Right atrium auricular region (tissue), 2 donors: ENCODE measurements at places on chromosomes 4 and X. TPM values are rescaled to one million over a fixed set of nuclear protein-coding genes. Genes with fewer than 3 reads are reported as not detected.

DNA sequence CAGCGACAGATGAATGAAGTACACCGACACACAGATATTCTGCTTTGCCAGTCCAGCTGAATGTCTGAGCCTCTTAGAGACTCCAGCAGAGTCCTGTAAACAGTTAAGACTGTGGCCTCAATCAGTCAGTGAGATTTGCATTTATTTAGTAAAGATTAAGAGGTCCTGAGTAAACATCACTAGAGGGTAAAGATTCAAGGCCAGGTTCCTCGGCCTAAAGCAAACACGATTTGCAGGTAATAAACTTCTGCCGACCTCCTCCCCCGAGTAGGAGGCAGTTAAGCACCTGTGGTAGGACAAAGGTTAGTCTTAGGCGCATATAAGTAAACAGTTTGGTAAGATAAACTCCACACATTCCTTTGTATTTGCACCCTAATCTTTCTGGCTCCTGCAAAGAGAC lies 99.6 kb downstream of the CFAP47 start:
- no peaks in the 10 kb centered on the region for H3K36me3 ChIP-seq
- no peak overlapping the region for H3K27ac ChIP-seq
- H3K27me3 ChIP-seq, result no peaks in the 10 kb centered on the region
- H3K4me1 ChIP-seq, result no peaks in the 10 kb centered on the region
- DNase-seq, result no peak

The MAP9 gene
- 4.5 TPM for total RNA-seq

DNA sequence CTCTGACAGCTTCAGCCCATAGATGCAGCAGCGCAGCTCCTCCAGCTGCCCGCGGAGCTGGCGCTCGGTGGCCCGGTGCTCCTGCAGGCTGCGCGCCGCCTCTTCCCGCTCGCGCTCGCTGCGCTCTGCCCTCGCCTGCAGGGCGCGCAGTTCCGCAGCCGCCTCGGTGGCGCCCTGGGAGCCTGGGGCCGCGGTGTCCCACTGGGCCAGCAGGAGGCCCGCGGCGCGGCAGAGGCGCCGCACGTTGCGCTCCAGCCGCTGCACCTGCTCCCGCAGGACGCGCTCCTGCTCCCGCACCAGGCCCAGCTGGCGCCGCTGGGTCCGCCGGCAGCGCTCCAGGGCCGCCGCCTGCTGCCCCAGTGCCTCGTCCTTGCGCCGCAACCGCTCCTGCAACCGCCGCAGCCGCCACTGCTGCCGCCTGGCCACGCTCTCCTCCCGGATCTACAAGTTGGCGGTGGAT lies 10.1 kb downstream of the C4orf50 start:
- no peaks in the 10 kb centered on the region for H3K36me3 ChIP-seq
- DNase-seq, result no peak
- no peaks in the 10 kb centered on the region for H3K4me1 ChIP-seq

DNA sequence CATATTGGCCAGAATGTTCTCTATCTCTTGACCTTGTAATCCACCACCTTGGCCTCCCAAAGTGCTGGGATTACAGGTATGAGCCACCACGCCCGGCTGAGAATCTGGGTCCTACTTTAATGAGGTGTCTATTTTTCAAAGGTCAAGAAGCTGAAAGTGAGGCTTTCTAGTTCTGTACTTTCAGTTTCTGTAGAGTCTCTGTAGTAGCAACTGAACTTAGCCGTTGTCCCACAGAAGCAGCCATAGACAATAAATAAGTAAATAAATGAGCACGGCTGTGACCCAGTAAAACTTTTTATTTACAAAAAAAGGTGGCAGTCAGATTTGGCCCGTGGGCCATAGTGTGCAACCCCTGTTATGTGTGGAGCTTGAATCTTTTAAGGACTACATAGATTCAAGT lies 92.0 kb downstream of the FNIP2 start:
- H3K4me3 ChIP-seq, result no peak overlapping the region
- no peak for DNase-seq
- no peaks in the 10 kb centered on the region for H3K4me1 ChIP-seq
- H3K36me3 ChIP-seq, result peaks cover 54% of the 10 kb centered on the region
- H3K27ac ChIP-seq, result no peak overlapping the region
- no peaks in the 10 kb centered on the region for H3K27me3 ChIP-seq

The ZNF595 gene
- 18.1 TPM for total RNA-seq

GRCh38 chr4:101253121-101253520 lies 94.2 kb downstream of the PPP3CA start:
- H3K4me3 ChIP-seq, result no peak overlapping the region
- H3K27ac ChIP-seq, result no peak overlapping the region
- no peaks in the 10 kb centered on the region for H3K27me3 ChIP-seq
- DNase-seq, result no peak

DNA sequence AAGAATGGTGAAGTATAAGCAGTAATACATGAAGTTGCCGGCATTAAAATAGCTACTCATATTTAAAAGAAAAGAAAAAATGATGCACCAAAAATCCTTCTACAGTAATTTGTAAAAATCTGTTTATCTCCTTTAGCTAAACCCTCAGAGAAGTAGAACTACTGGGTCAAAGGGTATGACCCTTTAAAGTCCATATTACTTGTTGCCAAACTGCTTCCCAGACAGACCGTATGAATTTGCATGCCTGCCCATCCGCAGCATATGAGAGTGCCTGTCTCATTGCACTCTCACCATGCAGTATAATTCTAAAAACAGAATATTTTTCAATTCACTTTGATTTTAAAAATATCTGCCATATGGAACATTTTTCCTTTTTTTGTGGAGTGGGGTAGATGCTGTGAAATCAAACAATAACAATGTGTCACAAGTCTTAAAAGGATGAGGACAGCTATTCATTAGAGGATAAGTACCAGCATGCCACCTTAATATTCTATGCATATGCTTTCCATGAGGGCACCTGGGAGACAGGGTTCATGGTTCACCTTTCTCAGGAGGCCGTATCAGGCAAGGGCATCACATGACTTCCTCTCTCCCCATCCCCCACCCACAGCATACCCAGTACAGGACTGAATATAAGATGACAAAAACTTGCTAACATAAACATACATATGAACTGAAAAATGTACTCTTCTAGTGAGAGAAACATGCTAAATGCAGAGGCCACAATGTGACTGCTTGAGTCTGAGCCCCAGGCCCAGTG lies 17.8 kb downstream of the ZDHHC9 start:
- H3K4me1 ChIP-seq, result no peaks in the 10 kb centered on the region
- no peak overlapping the region for H3K4me3 ChIP-seq
- H3K36me3 ChIP-seq, result peaks cover 6% of the 10 kb centered on the region
- H3K27ac ChIP-seq, result no peak overlapping the region
- no peaks in the 10 kb centered on the region for H3K27me3 ChIP-seq

The YY2 gene
- total RNA-seq, result 0.98 TPM

The MOB1B gene
- 7.7 TPM for total RNA-seq

DNA sequence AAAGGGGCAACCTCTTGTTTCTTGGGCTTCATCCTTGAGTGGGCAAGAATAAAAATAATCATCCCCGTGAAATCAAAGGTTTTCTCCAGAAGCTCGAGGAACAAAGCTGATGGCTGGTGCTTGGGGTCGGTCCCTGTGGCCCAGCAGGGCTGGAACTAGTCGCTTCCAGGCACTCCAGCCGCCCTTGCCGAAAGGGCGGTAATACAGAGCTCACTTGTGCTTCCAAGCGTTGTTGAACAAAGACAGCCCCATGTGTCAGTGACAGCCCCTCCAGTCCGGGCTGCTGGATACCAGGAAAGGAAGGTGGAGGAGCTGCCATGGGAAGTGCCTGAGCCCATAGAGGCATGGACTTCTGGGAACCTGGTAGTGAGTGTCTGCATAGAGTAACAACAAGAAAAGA lies 5.2 kb downstream of the HELT start:
- H3K4me3 ChIP-seq, result no peak overlapping the region
- H3K4me1 ChIP-seq, result no peaks in the 10 kb centered on the region
- H3K27me3 ChIP-seq, result peaks cover 13% of the 10 kb centered on the region

DNA sequence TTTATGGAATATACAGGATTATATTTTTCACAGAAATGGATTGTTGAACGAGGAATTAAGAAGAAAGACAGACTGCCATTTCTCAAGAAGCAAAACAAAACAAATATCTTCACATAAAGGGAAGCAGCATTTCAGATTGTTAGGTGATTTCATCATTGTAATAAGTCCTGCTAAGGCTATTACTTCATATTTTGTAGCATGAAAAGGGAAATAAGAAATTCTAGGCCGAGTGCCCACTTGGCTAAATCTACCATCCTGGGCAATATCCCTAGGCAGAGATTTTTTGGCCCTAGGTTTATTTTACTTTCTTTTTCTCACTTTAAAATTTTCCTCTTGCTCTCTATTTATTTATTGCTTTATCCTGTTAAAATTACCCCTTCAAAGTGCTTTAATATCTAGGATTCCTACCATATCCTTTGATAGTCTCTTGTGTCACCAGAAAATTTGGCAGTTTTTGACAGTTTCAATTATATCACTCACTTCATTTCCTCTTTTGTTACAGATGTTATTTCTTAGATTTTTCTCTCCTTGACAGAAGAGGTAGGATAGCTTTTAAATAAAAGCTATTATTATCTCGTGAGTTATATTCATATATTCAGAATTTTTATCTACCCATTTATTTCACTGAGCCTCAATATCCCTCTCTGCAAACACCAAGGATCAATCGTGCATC lies 142.3 kb downstream of the PDGFC start:
- H3K4me3 ChIP-seq, result no peak overlapping the region
- no peak for DNase-seq
- H3K27ac ChIP-seq, result peak overlapping the region; percentile 54
- H3K4me1 ChIP-seq, result no peaks in the 10 kb centered on the region
- no peaks in the 10 kb centered on the region for H3K27me3 ChIP-seq
- H3K36me3 ChIP-seq, result no peaks in the 10 kb centered on the region

GRCh38 chr4:133278591-133278990 lies 129.5 kb downstream of the PCDH10 start:
- H3K27ac ChIP-seq, result no peak overlapping the region
- no peak overlapping the region for H3K4me3 ChIP-seq
- no peak for DNase-seq
- no peaks in the 10 kb centered on the region for H3K36me3 ChIP-seq
- no peaks in the 10 kb centered on the region for H3K27me3 ChIP-seq
